HFFc6 (cell line): ENCODE measurements at places on chromosomes 6 and 20. TPM values are rescaled to one million over a fixed set of nuclear protein-coding genes. Genes with fewer than 3 reads are reported as not detected.

DNA sequence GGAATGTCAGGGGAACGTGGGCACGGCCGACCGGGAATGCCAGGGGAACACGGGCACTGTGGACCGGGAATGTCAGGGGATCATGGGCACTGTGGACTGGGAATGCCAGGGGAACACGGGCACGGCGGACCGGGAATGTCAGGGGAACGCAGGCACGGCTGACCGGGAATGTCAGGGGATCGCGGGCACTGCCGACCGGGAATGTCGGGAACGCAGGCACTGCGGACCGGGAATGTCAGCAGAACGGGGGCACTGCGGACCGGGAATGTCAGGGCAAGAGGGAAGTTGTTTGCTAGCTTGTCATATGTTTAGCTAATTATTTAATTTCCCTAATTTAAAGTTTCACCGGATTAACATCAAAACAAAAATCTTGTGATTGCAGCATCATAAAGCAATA lies 37.4 kb upstream of the BHLHE23 start:
- no peak for DNase-seq

DNA sequence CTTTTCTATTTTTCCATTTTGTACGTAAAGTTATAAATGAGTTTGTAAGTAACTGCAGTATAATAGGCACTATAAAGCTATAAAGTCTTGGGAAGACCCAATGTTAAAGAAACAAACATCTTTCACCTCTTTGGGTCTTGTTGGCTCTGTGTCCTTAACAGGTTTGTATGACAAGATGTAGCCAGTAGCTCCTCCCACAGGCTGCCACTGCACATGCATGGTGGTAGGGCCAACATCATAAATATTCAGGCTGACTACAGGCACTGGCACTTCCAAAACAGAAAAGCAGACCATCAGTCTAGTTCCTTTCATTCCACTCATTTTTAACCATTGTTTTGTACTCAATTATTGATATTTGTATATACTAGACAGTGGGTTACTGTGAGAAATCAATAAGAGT lies 59.9 kb downstream of the COL12A1 start:
- no peak for DNase-seq

GRCh38 chr6:105793130-105793529 lies 293.0 kb upstream of the PRDM1 start:
- DNase-seq, result no peak

- DNase-seq, result no peak
Measured at GRCh38 chr6:57256541-57256940, 34.4 kb upstream of the RAB23 start.

- DNase-seq, result no peak
Measured at GRCh38 chr20:20395903-20396568, 28.1 kb downstream of the INSM1 start.

GRCh38 chr6:133827766-133828165 lies 61.1 kb upstream of the TCF21 start:
- no peak for DNase-seq

DNA sequence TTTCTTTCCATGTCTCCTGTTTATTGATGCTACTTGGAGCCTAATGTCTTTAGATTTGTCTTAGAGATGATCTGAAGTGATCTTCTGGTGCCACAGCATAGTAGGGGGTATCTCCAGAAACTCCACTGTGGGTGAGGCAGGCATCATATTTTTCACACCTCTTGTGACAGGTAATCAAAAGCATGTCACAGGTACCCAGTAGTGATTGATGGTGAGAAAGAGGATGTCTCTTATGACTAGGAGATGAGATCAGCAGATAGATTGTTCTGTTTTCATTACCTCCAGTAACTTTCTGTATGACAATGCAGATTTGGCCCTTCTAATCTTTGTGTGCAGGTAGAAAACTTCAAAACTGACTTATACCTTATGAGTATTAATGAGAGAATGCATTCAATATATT lies 13.5 kb downstream of the NCOA7 start:
- no peak for DNase-seq

DNA sequence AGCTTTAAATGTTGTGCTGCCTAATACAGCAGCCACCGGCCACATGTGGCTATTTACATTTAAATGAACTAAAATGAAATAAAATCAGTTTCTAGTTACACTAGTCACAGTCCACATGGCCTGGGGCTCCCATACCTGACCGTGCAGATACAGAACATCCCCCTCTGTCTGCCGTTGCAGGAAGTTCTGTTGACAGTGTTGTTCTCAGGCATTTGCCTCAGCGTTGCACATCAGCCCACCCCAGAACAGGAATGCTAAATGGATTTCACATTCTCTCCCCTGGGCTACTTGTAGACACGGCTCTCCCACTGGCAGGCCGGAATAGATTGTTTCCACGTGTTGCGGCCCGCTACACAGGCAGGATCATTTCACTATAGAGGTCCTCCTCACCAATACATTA lies 26.3 kb downstream of the JAG1 start:
- no peak for DNase-seq

DNA sequence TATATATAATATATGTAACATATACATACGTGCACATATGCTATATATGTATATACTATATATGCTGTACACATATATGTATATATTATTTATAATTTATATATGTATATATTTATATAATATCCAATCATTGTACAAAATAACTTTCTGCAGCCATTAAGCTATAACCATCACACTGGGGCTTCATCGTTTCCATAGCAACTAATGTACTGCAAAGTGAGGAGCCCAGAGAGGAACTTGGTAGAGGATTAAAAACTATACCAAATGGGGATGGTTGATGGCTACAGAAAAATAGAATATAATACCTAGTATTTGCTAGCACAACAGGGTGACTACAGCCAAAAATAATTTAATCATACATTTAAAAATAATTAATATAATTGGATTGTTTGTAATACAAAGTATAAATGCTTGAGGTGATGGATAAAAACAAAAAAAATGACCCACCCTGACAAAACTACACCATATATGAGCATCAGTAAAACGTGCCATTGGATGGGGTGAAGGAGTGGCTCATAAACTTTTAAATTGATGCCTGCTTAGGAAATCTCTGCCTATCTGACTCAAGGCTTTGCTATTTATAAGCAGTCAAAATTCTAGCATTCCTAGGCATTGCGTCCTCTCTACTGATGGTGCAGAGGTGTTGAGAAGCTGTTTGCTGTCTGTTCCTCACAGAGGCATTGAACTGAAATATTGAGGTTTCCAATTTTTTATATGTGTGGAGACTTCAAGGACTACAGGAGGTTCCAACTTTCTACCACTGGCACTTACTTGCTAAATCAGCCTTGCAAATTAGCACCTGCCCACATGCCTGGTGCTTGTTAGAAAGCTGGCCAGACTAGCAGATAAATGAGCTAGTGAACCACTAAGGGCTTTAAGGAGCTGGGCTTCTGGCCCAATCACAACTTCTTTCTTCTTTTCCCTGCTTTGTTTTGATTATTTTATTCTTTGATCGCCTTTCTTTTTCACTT lies 190.1 kb downstream of the SCP2D1 start:
- no peak for DNase-seq

DNA sequence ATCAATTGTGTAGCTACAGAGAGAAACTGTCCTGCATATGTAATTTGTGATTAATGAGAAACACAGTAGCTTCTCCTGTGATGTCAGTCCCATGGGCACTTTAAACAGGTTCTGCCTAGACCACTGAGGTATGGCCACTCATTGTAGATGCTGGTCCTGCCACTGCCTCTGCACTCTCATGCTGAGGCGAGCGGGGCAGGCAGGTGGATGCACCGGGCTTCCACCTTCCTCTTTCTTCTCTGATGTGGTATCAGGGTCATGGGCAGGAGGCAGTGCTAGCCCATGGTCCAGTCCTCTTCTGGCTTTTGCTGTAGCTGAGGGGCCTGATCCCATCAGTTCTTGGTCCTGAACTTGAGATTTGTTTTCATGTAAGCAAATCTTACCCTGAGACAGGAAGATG lies 58.7 kb downstream of the ADGB start:
- DNase-seq, result no peak

GRCh38 chr6:141309295-141309694 lies 823.4 kb upstream of the GJE1 start:
- DNase-seq, result no peak

DNA sequence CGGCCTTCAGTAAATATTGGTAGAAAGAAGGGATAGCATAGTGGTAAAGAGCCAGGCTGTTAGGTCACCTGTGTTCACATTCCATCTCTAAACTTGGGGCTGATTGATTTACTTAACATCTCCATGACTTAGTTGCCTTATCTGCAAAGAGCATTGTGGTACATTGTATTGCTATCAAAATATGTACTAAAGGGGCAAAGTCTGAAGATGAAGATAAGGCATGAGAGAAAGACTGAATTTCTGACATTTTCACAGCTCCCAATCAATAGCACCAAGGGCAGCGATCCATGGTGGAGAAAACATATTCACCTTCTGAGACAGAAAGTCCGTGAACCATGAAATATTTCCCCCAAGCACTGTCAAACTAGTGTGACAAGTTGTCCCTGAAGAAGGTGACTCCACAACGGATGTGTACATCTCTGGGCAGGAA lies 223.3 kb upstream of the STXBP5 start:
- DNase-seq, result no peak

DNA sequence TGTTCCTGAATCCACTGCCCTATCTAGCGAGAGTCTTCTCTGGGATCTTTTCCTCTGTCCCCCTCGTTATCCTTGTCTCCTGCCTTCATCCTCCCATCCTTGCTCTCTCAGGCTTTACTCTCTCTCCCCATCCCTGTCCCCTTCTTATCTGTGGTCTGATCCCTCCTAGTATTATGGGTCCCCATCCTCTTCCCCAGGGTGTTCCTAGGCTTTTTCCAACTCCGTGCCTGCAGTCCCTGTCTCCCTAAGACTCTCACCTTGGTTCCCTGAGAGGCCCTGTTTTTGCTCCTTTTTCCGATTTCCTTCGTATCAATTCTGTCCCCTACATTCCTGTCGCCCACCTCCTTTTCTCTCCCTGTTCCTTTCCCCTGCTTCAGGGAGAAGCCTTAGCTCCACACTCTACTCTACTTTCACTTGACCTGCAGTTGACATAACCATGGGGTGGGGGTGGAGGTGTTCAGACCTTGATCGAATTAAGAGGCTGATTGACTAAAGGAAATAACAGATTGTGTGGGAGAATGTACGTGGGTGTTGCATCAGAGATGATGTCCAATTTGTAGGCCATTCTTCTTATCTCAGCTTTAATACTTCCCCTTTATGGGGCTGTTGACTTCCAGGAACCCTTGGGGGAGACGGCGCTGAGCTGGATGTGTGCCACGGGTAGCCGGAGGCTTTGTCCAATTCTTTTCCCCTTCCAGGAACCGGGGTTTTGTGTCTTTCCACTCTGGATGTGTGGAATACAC lies 905 bp downstream of the PPARD start:
- DNase-seq, result no peak

DNA sequence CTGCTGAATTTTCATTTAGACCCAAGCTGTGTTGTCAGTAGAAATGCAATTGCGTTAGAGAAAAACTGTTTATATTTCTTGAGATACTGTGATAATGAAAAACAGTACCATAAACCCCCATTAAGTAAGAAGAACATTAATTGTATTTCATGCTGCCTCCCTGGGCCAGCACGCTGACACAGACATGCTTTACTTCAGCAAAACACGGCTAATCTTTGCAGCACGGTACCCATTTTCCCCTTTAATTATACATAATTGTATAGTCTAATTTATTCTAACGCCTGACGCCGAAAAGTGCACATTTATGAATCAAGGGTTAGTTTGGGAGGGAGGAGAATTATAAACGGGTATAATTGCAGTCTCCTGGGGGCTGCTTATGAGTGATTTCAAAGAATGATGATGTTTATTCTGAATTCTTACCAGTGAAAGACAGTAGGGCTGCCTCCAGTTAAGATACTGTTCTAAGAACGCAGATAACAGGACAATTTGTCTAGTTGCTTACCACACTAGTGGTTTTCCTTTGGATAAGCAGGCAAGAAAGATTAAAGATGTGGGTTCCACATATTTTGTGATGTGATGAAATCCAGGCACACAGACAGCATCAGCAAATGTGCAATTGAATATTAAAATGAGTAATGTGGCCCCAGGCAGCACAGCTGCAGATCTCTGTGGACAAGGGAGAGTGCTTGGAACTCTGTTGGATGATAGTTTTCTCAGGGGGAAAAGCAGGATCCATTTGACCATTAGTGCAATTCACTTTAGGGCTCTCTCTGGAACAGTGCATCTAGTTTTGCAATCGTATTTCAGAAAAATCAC lies 4.7 kb upstream of the SULF2 start:
- no peak for DNase-seq

DNA sequence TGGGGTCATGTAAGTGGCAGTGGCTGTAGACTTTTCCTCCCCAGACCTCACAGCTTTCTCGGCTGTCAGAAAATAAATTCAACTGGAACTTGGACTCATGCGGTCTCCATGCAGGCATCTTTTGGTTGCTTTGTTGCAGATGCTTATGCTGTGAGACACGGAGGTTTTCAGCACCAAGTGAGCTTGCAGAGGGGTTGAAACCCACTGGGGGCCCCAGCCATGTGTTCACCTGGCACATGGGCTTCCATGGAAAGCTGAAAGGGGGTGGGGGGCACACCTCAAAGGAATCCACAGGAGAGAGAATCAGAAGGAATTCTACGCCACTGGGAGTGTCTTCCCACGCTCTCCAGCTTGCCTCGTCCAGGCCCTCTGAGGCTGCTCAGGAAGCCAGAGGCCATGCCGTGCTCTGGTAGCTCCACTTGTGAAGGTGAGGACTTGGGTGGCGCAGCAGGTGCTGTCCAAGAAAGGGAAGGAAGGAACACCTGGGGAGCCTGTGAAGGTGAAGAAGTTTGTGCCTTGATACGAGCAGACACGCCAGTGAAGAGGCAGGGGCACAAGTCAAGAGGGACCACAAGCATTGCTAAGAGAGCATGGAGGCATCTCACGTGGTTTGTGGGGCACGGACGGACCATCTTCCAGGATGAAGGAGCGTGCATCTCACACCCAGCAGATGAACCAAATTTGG lies 134.3 kb upstream of the PMEPA1 start:
- DNase-seq, result no peak

The C6orf141 gene
- not detected in 3 replicates for total RNA-seq

The SNRPB2 gene
- total RNA-seq, result 70.6 and 79.8 TPM in 2 replicates

The GABRR1 gene
- not detected in 3 replicates for total RNA-seq

The STMN3 gene
- total RNA-seq, result 1.0 to 3.4 TPM (median 2.4 TPM) in 3 replicates

The EYS gene
- total RNA-seq, result 0.32 TPM in 1 of 3 replicates, not detected in the others

The ARID1B gene
- 34.4 to 36.9 TPM (median 36.8 TPM) in 3 replicates for total RNA-seq

The GGTLC1 gene
- total RNA-seq, result not detected in 3 replicates

The EPPIN gene
- not detected in 3 replicates for total RNA-seq
